RCC 7860 (cell line): ENCODE measurements at places on chromosomes 7 and 10.

- DNase-seq = peak; percentile 53
Measured at GRCh38 chr7:50679218-50680007, 103.3 kb downstream of the GRB10 start.

DNA sequence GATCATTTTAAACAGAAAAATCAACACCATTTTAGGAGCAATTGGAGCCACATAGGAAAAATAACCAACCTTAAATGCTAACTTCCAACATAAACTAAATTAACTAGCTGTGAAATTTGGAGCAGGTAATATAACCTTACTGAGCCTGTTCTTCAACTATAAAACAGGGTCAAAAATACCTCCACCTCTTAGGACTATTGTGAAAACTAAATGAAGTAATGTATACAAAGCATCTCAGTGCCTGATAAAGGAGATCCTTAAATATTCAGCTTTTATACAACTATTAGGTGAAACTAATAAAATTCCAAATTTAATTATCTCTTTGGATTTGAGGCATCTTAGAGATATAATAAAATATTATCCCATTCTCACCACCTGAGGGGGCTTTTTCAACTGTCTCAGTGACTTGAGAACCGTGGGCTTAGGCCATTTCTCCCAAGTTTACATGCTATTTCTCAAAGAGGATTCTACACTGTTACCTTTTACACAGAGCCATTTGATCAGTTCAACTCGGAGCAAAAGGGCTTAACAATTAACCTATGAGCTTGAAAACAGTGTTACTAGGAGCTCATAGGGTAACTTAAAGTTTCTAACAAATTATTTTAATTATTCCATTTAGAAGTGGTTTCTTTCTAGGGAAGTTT is 165.0 kb upstream of the ASAH2 start:
- no peak for DNase-seq

- DNase-seq = no peak
Measured at GRCh38 chr10:69562731-69563254, 10.4 kb downstream of the NEUROG3 start.

DNA sequence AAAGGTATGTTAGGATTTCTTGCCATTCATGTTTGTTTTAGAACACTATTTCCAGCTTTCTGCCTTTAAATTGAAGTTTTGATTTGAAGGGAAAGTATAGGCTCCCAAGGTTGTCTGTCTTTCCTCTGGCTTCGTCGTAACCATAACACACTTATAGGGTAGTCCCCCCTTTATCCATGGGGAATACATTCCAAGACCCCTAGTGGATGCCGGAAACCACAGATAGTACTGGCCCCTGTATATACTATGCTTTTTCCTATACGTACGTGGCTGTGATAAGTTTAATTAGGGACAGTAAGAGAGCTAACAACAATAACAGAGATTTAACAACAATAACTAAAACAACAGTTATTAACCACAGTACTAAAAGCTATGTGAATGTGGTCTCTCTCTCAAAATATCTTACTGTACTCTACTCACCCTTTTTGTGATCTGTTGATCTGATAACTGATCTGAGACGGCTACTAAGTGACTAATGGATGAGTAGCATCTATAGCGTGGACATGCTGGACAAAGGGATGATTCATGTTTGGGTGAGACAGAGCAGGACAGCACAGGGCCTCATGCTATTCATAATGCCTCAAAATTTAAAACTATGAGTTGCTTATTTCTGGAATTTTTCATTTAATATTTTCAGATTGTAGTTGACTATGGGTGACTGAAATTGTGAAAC is 273.1 kb downstream of the AUTS2 start:
- peak; percentile 90 for DNase-seq

GRCh38 chr10:18325410-18325809 is 185.2 kb downstream of the CACNB2 start:
- no peak for DNase-seq

DNA sequence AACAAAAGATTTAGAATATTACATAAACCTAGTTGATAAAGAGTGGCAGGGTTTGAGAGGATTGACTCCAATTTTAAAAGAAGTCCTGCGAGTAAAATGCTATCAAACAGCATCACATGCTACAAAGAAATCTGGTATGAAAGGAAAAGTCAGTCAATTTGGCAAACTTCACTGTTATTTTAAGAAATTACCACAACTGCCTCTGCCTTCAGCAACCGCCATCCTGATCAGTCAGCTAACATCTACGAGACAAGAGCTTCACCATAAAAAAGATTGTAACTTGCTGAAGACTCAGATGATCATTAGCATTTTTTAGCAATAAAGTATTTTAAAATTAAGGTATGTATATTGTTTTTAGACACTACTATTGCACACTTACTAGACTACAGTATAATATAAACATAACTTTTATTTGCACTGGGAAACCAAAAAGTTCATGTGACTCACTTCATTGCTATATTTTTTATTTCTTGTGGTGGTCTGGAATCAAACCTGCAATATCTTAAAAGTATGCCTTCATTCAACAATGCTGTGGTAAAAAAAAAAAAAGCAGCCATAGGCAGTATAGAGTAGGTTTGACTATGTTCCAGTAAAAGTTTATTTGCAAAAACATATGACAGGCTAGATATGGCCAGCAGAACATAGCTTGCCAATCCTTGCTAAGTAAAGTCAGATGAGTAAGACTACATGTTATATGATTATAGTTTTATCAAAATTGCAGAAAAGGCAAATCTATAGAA is 74.4 kb downstream of the GLCCI1 start:
- no peak for DNase-seq

DNA sequence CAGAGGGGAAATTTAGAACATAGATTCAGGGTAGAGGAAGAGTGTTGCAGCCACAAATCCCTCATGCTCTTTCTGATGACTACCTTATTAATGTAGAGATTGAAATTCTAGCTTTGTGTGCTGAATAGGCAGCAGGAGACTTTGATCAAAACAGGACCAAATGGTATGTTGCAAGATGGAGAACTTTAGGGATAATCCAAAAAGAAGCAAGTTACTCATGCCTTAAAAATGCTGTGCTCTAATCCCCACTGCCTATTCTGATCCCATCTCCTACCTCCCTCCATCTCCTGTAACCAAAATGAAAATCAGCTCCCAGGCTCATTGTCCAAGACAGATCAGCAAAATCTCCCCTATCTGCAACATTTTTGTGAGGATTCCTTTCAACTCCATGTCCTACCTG is 31.3 kb downstream of the CH25H start:
- no peak for DNase-seq

GRCh38 chr10:35495521-35496119 is 109.5 kb upstream of the GJD4 start:
- no peak for DNase-seq

GRCh38 chr7:94431619-94432280 is 37.1 kb downstream of the COL1A2 start:
- no peak for DNase-seq

DNA sequence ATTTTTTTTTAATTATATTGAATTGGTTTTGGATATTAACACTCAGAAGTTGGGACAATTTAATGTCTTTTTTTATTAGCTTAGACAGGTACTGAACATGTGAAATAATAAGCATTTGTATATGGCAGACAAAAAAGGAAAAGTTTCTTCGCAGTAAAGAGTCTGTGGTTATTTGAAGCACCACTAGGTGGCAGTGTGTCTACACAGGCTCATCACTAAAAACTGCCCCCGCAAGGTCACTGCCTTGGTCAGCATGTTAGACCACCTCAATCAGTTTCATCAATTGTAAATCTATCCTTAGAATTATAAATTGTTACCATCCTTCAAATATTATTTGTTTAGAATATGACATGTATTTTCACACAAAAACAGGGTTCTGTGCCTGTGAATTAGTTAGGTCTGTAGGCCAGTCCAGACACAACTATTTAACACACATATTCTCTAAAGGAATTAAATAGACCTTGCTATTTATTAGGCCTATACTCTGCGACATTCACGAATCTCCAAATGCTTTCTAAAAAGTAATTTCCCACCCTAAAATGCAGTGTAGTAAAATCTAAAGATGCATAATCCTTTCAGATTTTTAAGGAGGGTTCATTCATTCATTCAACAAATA is 17.0 kb downstream of the PNLIPRP3 start:
- peak; percentile 27 for DNase-seq

DNA sequence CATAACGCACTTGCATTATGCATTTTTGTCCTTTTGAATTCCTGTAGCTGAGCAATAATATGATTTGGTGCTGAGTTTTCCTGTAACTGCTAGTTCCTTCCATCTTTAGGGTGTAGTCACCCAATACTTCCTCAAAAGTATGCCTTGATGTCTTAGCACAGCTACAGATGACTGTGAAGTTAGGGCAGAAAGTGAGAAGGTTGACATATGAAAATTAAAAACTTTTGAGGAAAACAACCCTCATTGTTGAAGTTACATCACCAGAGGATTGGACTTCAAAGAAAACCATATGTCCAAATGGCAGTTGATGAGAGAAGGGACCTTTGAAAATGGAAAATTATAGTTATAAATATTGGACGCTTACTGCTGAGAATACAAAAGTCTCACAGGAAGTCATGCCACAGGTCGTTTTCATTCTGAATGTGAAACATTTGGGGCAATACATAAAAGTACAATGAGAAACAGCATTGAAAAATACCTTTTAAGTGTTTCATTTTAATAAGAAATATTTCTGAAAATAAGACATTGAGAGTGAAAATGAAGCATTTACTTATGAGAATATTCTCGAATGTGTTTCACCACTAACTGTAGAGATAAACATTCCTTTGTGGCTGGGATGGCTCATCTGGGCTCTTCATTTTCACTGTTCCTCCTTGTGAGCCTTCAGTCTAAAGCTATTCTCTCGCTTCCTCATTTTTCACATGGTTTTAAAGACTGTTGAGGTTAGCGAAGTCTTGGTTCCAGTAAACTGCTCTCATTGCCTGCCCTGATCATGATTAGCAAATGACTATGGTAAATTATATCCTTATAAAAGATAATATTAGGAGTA is 61.4 kb upstream of the NME8 start:
- DNase-seq = no peak

GRCh38 chr10:11759347-11759746 is 17.2 kb downstream of the ECHDC3 start:
- DNase-seq = no peak

DNA sequence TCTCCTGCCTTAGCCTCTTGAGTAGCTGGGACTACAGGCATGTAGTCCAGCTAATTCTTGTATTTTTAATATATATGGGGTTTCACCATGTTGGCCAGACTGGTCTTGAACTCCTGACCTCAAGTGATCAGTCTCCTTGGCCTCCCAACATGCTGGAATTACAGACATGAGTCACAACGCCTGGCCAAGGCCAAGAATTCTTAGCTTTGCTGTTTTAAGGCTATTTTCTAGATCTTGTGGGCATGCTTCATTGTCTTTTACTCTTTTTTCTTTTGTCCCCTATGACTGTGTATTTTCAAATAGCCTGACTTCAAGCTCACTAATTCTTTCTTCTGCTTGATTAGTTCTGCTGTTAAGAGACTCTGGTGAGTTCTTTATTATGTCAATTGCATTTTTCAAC is 56.4 kb upstream of the TAS2R16 start:
- no peak for DNase-seq

- DNase-seq = no peak
Measured at GRCh38 chr7:101018271-101019167, 1.4 kb upstream of the MUC17 start.

- DNase-seq = no peak
Measured at GRCh38 chr10:30039567-30039966, 19.8 kb downstream of the JCAD start.

GRCh38 chr10:28241741-28242399 is 61.0 kb downstream of the MPP7 start:
- peak; percentile 29 for DNase-seq

DNA sequence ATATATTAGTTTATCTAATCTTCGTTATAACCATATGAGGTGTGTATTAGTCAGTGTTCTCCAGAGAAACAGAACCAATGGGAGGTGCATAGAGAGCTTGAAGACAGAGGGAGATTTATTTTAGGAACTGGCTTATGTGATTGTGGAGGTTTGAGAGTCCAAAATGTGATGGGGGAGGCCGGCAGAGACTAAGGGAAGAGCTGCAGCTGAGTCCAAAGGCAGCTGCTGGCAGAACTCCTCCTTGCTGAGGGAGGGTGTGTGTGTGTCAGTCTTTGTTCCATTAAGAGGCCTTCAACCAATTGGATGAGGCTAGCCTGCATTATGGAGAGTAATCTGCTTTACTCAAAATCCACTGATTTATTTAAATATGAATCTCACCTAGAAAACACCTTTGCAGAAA is 165.1 kb downstream of the SH3PXD2A start:
- DNase-seq = no peak

DNA sequence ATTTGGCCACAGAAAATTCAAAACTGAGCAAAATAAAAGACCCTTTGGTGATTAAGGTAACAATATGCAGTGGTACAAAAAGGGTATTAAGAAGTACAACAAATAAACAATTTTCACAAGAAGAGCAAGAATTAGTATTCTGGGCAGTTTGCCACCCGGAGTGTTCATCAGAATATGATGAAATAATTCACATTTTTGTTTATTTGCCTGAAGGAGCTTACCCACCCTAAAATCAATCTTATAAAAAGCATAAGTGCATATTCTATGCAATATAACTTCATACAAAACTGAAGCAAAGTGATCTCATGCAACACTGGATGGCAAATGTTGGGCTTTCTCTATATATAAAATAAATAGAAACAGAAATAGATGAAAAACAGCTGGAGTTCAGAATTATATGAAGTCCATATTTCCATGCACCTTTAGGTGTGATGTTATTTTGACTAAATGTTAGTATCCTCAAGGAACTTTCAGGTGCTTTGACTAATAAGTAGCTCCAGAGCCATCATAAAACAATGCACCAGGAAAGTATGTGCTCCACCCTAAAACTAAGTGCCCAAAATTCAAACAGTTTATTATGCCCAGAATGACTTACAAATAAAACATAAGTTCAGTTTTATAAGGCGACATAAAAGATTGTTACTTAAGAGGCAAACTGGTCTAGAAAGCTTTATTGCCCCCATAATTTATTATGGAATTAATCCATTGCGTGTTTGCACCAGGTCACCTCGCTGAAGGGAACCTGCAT is 474.3 kb downstream of the SEMA3D start:
- no peak for DNase-seq

DNA sequence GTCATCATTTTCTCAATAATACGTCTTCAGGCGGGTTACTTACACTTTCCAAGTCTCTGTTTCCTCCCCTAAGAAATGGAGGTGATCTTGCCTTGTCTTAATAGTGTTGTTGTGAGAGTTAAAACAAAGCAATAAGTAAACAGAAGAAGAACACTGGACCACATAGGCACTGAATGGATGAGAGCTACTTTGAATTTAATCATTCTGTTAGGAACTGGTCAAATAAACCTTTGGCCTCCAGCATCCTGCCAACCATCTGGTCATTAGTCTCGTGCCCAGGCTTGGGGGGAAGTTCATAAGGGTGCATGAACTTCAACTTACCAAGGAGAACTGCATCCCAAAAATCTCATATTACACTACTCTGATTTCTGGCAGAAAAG is 109.4 kb upstream of the C7orf33 start:
- no peak for DNase-seq

GRCh38 chr7:82449910-82450309 is 6.3 kb upstream of the CACNA2D1 start:
- no peak for DNase-seq

GRCh38 chr10:100265821-100266485 is 1.5 kb downstream of the CWF19L1 start:
- no peak for DNase-seq

- DNase-seq = no peak
Measured at GRCh38 chr7:41608447-41608846, 94.4 kb downstream of the INHBA start.

GRCh38 chr7:148611692-148612091 is 21.1 kb downstream of the C7orf33 start:
- DNase-seq = no peak

GRCh38 chr7:150412518-150413488 is 33.7 kb downstream of the ZNF775 start:
- no peak for DNase-seq

- DNase-seq = no peak
Measured at GRCh38 chr7:18302097-18302496, 193.5 kb upstream of the HDAC9 start.
